ENCODE measurements at places on chromosomes 6 and 20.

- DNase-seq, result no peak
Observed at GRCh38 chr6:25084508-25084833, 148.7 kb upstream of the RIPOR2 start.

- peak; percentile 97 for DNase-seq
Observed at GRCh38 chr6:44672841-44673240, 285.3 kb downstream of the CDC5L start.

GRCh38 chr6:73139681-73140383 lies 85.5 kb downstream of the KHDC1L start:
- DNase-seq, result no peak

- DNase-seq, result peak; percentile 56
Observed at GRCh38 chr6:10421921-10422736, 7.3 kb upstream of the TFAP2A start.
